ENCODE measurements at places on chromosomes 5 and 9. TPM values are rescaled to one million over a fixed set of nuclear protein-coding genes. Genes with fewer than 3 reads are reported as not detected.
A peak's percentile ranks its signal among the peaks of the same experiment; 100 is the strongest.

WASHC1 gene
- 7.0 TPM for total RNA-seq

LCN2 gene
- 0.64 TPM for total RNA-seq

C9orf50 gene
- not detected for total RNA-seq

- DNase-seq, result no peak
These were observed 5.7 kb downstream of the LHX2 start for GRCh38 chr9:124017051-124017928.

GRCh38 chr9:8437876-8438275 lies 638.3 kb upstream of the DMAC1 start:
- DNase-seq, result no peak

DNA sequence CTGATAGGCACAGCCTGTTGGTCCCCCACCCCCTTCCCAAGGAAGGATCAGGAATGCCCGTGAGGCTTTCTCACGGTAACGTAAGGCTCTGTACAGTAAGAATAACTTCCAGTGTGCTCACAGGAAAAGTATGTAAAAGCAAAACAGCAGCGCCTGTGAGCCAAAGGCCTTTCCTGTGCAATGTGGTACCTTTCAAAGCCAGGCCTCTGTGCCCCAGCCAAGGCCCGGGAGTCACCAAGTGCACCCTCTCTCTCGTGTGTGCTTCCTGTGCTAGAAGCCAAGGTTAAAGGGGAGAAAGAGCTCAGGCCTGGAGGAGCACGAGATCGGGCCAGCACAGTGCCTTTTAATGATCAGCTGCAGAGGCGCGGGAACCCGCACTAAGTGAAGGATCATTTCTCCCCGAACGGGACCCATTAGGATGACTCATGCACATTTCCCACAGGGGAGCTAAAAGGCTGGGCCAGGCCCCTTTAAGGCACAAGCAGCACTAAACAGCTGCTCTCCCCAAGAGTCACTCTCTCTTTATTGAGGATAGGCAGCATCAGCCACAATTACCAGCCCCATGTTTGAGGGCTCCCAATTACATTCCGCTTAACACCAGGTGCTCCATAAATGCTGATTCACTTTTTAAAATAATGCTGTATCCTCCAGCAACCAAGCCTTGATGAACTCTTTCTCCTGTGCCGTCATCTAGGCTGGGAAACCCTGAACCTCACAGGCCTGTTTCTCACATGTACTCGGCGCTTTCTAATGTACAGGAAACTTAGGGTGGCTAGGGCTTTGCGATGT lies 42.8 kb downstream of the SHB start:
- peak; percentile 35 for DNase-seq

GRCh38 chr5:17180864-17181723 lies 36.3 kb upstream of the BASP1 start:
- DNase-seq, result no peak

DNA sequence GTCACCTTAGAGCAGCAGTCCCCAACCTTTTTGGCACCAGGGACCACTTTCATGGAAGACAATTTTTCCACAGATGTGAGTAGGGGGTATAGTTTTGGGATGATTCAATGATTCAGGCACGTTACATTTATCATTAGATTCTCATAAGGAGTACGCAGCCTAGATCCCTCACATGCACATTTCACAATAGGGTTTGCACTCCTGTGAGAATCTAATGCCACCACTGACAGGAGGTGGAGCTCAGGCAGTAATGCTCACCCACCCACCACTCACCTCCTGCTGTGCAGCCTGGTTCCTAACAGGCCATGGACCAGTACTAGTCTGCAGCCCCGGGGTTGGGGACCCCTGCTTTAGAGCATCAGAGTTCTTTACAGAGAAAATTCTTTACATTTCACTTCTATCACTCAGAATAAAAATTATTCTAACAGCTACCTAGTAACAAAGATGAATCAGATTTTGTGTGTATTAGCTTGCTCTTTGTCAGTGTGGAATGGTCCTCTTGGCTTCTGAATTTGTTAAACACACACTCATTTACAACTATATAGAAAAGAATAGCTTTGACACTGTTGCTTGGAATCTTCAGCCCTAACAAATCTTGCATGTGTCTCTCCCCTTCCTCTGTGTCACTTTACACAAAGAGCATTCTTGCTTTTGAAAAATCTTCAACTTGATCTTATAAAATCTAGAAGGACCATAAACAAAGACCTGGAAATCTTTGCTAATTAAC lies 438.6 kb downstream of the BNC2 start:
- no peak for DNase-seq

DNA sequence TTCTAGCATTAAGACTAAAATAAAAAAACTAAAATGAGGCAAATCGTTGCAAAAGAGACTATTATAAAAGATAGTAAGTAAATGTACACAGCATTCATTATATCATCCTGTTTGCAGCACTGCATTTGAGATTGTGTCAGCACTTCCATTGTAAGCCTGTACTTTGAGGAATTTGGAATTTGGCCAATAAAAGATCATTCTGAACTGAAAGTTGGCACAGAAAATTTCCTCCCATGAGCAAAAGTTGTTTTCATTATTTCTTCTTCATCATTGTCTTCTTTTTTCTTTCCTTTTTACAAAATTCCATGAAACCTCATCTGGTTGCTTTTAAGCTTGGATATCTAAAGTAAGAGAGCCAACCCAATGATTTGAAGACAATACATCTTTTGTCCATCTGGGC lies 199.3 kb upstream of the ADAMTSL1 start:
- DNase-seq, result no peak
